ENCODE measurements at places on chromosomes 12 and 14. TPM values are rescaled to one million over a fixed set of nuclear protein-coding genes. Genes with fewer than 3 reads are reported as not detected.

DNA sequence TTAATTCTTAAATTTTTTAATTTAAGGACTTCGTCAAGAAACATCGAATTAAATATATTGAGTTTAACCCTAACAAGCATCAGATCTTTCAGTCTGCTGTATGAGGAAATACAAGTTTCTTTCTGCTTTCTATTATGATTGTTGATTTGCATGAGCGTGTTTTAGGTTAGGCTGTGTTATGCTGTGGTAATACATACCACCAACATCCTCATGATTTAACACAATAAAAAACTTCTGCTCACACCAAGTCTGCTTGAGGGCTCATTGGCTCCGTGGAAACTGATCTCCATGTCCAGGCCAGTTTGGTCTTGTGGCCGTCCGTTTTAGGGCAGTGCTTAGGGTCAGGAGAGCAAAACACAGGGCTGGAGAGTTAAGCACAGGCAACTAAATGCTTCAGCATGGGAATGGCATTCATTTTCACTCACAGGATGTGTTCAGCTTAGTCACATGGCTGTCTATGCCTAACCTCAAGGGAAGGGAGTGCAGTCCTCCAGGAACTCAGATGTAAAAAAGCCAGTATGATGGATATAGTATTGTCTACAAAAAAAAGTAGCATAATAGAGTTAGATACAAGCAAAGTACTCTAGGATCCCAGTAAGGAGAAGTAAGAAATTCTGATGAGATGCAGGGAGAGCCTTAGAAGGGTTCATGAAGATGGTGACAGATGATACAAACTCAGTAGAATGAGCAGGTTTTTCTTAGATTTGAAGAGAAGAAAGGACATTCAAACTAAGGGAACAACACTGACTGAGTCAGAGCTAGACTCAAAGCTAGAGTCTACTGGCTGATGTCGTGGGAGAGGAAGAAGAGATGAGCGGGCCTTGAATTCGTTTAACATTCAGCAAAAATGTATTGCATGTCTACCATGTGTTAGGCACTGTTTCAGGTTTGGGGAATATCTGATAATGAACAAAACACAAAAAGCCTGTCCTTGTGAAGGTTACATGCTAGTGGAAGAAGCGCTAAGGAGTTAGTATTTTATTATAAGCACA, 16.3 kb downstream of the MARK3 start:
- DNase-seq, result no peak

DNA sequence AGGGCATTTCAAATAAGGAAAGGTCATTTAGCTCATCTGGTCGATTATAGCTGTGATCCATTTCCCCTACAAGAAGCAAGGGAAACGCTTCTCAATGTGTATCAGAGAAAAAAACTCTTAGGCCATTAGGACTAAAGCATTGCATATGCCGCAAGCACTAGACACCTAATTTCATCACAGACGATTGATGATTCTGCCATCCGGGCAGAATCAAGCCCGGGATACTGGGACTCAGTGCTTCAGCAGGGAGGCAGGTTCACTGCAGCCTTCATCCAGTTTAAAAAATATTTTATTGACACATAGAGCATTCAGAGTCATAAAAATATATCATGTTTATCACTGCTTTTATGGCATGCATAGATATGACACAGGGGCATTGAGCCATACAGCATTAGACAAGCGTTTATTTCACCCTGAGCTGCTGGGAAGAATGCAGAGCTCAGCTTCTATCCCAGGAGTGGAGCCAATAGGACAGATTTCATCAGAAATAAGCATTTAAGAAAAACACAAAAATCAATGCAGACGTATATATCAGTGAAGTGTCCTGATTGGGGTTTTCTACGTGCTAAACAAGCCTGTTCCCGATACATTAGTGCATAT, 806.9 kb downstream of the GALC start:
- DNase-seq, result no peak

- DNase-seq, result no peak
Measured at GRCh38 chr14:89566644-89567415, 149.8 kb upstream of the FOXN3 start.

Gene SMIM41
- polyA plus RNA-seq, result 1.1 TPM

Gene MARK3
- polyA plus RNA-seq, result 40.4 TPM

Gene SLC2A14
- not detected for polyA plus RNA-seq
